ENCODE measurements at places on chromosomes 12 and 14. TPM values are rescaled to one million over a fixed set of nuclear protein-coding genes. Genes with fewer than 3 reads are reported as not detected.

- DNase-seq: no peak
Observed at GRCh38 chr12:30548203-30548602, 147.5 kb downstream of the IPO8 start.

GRCh38 chr12:94592080-94592479 is 58.3 kb downstream of the TMCC3 start:
- no peak for DNase-seq

GRCh38 chr14:36420149-36420687 is 99.8 kb upstream of the MBIP start:
- no peak for DNase-seq

DNA sequence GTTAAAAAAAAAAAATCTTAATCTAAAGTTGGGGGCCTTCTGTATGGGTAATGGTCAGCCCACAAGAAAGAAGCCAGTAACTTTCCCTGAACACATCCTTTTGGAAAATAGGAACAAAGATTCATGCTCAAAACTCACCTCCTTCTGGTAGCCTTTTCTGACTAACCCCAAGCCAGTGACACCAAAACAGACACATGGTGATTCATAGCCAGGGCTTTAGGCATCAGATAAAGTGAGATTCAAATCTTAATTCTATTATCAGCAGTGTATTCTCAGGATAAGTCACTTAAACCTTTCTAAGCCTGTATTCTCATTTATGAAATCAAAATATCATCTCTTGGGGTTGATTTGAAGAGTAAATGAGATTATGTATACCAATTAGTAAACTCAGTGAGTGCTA is 4.9 kb downstream of the ATP5MC2 start:
- DNase-seq: no peak

GRCh38 chr14:51884086-51884927 is 23.9 kb downstream of the GNG2 start:
- DNase-seq: no peak

- DNase-seq: peak; percentile 72
Observed at GRCh38 chr14:103315351-103315911, 18.6 kb upstream of the EIF5 start.

GRCh38 chr12:65522956-65523860 is 244.7 kb downstream of the MSRB3 start:
- DNase-seq: no peak

DNA sequence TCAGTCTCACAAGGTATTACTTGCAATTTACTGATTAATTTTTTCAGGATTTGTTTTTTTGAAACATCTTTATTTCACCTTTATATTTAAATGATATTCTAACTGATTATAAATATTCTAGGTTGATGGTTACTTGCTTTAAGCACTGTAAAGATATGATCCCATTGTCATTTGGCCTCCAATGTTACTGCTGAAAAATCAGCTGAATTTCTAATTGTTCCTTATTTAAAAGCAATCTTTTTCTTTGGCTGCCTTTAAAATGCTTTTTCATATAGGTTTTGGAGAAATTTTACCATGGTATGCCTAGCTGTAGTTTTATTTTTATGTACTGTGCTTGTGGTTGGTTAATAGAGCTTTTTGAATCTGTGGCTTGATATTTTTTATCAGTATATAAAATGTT is 275.6 kb upstream of the PPFIA2 start:
- DNase-seq: no peak

- no peak for DNase-seq
Observed at GRCh38 chr12:116547955-116548501, 11.2 kb upstream of the MAP1LC3B2 start.

DNA sequence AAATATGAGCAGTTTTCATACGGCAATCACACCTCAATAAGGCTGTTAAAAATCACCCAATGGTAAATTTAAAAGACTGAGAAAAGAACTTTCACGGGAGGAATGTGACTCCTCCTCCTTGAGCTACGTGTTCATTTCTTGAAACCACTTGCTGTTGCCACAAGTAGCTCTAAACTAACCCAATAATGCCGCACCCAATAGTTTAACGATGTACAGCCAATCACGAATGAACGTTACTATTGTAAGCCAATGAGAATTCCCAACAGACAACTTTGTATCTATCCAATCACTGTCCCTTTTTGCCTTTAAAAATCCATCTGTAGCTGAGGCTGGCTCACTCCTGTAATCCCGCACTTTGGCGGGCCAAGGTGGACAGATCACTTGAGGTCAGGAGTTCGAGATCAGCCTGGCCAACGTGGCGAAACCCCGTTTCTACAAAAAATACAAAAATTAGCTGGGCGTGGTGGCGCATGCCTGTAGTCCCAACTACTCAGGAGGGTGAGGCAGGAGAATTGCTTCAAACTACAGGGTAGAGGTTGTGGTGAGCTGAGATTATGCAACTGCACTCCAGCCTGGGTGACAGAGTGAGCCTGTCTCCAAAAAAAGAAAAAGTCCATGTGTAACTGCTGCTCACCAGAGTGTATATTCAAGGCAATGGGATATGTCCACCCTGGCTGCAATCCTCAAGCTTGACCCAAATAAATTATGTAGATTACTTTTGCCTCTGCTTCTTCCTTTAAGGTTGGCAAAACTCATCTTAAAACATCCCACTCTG is 24.4 kb upstream of the BTBD6 start:
- DNase-seq: no peak

DNA sequence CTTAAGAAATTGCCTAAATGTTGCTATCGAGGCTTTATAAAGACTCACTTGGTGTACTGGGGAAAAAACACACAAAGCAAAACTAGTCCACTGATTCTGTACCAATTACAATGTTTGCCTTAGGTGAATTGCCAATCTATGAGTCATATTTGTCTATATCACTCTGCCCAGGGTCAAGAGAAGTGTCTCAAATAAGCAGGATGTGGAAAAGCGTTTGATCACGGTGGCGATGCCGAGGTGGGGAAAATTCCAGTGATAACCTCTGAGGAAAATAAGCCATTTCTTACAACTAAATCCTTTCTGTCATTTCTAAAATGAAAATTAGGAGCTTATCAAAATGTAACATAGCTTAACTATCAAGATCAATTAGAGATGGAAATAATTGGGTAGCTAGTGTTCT is 148.6 kb upstream of the DIO3 start:
- no peak for DNase-seq

GRCh38 chr14:21109377-21110138 is 8.7 kb downstream of the TMEM253 start:
- no peak for DNase-seq

DNA sequence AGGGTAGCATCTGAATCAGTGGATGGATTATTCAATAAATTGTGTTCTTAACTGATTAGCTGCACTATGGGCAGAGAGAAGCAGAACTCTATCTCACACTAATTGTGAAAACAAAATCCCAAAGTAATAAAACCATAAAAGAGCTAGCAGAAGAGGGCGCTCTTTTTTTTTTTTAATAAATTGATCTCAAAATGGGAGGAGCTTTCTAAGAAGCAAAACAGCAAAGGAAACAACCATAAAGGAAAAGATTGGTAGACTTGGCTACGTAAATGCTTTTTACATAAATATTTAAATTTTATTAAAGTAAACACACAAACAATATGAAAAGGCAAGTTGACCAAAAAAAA is 1.5 kb upstream of the TM7SF3 start:
- no peak for DNase-seq

DNA sequence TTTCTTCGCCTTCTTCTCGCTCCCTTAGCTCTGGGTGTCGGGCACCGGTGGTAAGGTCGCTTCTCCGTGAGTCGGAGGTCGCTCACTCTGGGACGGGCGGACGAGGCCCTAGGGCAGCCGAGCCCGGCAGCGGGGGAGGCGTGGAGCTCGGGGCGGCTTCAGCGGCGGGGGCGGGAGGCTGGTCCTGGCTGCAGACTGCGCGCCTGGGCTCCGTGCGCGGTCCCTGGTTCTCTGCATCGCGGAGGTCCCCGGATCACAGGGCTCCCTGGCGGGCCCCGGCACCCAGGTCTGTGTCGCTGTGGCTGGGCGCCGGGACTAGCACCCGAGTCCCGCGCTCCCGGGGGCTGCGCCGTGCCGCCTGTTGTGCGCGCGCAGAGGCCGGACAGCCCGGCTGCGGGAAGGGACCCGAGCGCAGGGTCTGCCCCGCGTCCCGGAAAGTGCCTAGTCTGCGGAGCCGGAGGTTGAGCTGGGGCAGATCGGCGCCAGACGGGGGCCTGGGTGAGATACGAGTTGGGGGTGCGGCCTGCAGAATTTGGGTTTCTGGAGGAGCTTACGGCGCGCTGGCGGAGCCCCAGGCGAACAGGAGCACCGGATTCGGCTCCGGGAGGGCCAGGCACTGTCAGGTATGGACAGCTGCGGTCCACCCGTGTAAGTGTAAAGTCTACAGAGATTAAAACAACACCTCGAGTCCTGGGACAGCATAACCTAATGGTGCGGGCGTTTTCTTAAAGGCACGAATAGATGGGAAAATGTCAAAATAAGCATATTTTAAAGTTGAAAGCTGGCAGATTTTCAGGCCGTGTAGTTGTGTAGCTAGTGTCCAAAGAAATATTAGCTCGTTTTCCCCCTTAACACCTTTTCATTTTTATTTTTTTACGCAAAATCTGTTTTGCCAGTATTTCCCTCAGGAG is 713 bp downstream of the FRMD6 start:
- DNase-seq: no peak

- no peak for DNase-seq
Observed at GRCh38 chr12:132610866-132611602, 652 bp upstream of the LRCOL1 start.

DNA sequence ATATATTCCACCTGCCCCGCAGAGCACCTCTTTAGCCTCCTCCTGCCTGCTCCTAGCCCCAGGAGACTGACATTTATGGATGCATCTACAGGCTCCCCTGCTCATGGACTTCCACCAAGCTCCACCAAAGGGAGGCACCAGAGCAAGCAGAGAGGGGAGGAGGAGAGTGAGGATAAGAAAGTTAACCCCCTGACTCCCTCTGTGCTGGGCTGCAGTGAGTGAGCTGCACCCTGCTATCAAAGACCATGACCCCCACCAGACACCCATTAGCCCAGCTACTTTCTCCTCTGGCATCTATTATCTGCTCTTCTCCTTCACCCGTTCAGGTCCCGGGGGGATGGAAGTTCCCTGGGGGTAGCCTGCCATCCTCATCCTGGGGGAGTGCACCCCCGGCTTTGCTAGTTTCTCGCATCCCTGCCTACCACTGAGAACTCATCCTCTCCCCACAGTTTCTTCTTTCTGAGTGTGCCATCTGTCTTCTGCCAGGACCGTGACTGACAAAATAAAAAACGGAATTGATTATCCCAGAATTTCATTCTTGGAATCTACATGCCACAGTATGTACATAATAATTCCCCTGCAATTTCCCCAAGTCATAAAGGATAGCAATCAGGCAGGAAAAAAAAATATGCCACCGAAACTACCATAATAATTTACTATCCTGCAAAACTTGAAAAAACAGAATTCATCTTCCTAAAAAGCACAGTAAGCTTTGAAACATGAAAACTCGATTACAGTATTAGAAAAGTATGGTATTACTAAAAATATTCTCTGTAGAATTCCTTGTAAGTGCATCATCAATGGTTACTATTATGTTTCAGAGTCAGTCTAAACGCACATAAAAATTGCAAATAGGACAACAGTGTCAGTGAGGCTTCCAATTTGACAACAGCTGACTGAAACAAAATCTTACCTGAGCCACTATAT is 45.2 kb downstream of the FOXN3 start:
- DNase-seq: peak; percentile 53

DNA sequence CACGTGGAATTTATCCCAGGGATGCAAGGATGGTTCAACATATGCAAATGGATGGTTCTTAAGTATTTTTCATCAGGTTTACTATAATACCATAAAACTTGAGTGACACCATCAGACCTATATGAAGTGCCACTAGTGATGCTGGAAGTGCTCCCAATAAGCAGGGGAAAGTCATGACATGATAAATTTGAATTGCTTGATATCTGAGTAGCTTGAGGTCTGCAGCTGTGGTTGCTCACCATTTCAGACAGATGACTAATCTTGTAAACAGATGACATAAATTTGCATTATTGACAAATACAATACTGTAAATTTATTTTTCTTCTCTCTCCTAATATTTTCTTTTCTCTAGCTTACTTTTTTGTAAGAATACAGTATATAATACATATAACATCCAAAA is 13.7 kb upstream of the PRPF39 start:
- no peak for DNase-seq

DNA sequence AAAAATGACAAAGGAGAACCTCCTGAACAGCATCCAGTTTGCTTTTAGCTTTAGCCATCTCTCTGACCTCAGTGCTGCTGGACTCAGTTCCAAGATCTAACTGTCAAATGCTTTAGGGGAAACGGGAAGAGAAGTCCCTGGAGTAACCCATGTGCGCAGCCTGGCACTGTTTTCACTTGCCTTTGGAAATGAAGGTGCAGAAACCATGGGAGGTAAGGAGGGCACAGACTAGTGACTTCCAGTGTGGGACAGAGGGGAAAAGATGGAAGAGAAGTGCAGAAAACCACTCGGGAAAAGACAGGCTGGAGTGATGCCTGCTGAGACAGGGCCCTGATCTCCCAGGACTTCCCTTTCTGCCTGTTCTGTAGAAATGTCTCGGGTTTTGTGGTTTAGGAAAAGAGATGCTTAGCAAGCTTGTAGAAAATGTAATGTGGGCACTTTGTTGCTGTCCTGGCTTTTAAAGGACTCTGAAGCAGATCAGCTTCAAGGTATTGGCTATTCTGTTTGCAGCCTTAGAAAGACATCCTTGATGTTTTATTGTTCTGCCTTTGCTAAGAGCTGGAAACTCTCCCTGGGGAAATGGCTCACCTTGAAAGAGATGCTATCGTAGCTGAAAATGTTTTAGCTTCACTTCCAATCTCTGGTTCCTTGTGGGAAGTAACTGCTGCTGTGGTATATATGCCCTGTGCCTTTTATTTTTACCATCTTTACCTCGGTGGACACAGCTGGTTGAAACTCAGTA is 124.6 kb upstream of the HIF1A start:
- DNase-seq: peak; percentile 57

CCDC177 gene
- total RNA-seq: not detected

PSEN1 gene
- total RNA-seq: 22.3 TPM

FNTB gene
- 11.2 TPM for total RNA-seq

MAP1LC3B2 gene
- total RNA-seq: 1.0 TPM

LRRC10 gene
- 3.1 TPM for total RNA-seq

TAS2R19 gene
- 0.35 TPM for total RNA-seq

ZFHX2 gene
- 0.59 TPM for total RNA-seq
